ENCODE measurements at places on chromosomes 3 and 15.

GRCh38 chr15:79172032-79172481, 81.5 kb upstream of the RASGRF1 start:
- DNase-seq, result no peak

GRCh38 chr15:29765234-29765841, 56.9 kb downstream of the TJP1 start:
- DNase-seq, result no peak

DNA sequence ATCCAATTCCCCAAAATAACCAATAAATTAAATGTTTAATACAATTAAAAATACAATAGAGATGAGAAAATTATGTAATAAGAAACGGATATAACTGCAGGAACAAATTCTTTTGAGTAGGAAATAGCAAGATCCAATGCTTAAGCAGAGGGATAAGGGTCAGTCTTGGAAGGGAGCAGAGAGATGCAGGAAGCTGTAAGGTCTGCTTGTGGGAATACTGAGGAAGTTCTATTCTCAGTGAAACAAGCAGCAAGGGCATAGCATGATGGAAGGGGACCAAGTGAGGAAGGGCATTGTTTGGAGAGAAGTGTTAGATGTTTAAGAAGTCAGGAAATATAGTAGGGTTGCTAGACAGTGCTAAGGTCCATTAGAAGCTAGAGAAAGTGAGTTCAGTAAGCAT, 409.0 kb downstream of the TBC1D5 start:
- no peak for DNase-seq

GRCh38 chr3:191356631-191357439, 26.5 kb upstream of the UTS2B start:
- no peak for DNase-seq

- no peak for DNase-seq
Measured at GRCh38 chr15:41254560-41254959, 23.5 kb downstream of the CHP1 start.

DNA sequence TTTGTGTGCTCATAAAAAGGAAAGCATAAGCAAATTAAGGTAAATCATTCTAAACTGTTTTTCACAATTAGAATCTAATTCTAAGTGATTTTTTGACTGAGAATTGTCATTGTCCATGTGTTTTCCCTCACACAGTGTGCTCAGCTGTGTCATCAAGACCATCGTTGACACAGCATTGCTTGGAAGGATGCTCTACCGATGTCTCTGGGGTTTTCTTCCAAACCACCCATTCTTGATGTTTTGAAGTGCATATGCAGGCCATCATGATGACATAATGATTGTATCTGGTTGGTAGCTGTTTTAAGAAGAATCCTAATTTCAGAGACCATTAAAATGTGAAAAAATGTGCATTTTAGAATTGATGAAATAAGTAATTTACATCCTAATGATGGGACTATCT, 347.9 kb downstream of the RBMS3 start:
- DNase-seq, result no peak

All from activated naive CD4-positive, alpha-beta T cell (primary cell).